ENCODE measurements at places on chromosomes 6 and 20. TPM values are rescaled to one million over a fixed set of nuclear protein-coding genes. Genes with fewer than 3 reads are reported as not detected.

MMP24 gene
- 0.17 TPM for total RNA-seq

ABHD16B gene
- total RNA-seq, result not detected

MPIG6B gene
- total RNA-seq, result not detected

RSPH4A gene
- 0.17 TPM for total RNA-seq

PTPRK gene
- total RNA-seq, result 75.5 TPM

GRCh38 chr6:23713211-23713610 lies 412.8 kb upstream of the NRSN1 start:
- DNase-seq, result no peak

- DNase-seq, result no peak
Observed at GRCh38 chr20:21232546-21233280, 70.4 kb upstream of the XRN2 start.

DNA sequence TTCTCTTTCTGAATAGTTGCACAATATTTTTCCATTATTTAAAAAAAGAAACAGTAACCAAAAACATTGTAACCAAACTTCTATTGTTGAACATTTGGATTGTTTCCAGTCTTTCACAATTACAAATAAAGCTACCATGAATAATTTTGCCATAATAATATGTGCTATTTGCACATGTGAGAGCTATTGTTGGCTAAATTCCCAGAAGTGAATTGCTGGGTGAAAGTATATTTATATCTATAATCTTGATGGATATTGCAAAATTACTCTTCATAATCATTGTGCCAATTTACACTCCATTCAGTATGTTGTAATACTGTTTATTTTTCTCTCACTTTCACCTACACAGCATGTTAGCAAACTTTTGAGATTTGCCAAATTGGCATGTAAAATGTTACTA lies 36.6 kb upstream of the SLC22A16 start:
- peak; percentile 92 for DNase-seq

- peak; percentile 44 for DNase-seq
Observed at GRCh38 chr20:36435592-36436541, 105.5 kb upstream of the MYL9 start.

GRCh38 chr6:149056777-149057463 lies 260.6 kb upstream of the TAB2 start:
- DNase-seq, result no peak

- DNase-seq, result no peak
Observed at GRCh38 chr6:149453597-149454345, 31.0 kb downstream of the ZC3H12D start.

DNA sequence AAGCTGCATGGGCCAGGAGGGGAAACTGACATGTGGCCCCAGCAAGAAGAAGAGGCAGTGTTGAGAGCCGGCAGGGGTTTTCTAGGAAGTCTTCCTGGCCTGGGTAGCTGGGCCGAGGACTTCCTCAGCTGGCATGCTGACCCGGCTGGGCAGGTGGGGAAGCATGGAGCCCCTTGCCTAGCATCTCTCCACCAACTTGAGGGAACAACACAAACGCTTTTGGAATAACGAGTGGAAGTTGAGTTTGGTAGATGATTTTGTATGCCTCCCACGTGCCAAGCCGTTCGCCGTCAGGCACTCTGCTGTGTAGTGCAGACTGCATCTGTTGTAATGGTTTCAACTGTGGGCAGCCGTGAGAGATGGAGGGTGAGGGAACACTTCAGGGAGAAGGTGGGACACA lies 7.3 kb downstream of the TMEM181 start:
- no peak for DNase-seq

DNA sequence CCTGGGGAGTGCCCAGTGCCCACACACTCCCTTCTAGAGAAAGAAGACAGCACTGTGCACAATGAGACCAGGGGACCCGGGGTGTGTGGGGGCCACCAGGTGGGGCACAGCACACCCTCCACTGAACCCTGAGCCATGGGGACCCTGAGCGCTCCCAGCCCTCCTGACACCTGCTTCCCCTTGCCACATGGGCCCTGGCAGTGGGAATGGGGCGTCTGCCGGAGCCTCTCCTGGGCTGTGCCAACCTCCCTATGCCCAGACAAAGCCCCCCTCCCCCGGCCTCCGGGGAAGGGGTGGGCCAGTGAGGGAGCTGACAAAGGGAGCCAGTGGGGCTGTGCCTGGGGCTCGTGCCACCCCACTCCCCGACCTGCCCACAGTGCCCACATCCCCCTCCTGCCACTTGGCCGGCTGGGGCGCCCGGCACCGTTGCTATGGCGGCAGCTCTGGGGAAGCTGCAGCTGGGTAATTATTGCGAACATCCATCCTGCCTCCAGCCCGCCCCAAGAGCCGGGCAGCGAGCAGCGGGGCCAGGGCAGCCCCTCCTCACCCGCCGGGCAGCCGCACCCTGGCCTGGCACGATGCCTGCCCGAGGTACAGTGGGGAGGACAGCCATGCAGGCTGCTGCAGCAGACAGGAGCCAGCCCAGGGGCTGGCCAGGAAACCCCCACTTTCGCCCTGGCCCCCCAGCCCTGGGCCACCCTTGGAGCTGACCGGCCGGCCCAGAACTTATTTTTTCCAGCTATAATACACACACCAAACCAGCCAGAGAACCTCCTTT lies 41.9 kb upstream of the NOL4L start:
- DNase-seq, result no peak

DNA sequence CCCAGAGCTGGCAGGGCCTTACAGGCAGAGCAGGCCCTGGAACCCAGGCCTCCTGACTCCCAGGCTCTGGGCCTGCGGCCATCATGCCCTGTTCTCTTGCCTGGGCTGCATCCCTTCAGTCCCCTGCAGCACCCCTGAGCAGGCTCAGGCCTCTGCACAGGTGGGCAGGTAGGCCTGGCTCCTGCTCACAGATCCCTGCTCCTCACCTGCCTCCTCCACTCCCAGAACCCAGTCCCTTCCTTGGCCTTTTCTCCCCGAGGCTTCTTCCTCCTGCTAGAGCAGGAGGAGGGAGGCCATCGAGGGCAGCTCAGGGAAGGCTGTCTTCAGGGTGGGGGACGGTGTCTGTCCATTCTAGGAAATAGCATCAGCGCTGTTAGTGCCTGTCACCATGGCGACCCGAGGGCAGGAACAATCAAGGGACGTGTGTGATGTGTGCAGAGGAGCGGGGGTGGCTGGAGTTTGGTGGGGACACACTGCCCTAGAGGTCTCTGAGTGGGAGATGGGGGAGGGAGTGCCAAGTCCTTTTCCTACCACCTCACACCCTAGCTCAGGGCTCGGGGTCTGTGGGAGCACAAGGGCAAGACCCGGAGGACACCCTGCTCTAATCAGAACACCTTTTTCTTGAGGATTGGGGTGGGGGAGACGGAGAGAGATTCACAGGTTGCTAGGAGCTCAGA lies 26.6 kb downstream of the GLP1R start:
- DNase-seq, result no peak

DNA sequence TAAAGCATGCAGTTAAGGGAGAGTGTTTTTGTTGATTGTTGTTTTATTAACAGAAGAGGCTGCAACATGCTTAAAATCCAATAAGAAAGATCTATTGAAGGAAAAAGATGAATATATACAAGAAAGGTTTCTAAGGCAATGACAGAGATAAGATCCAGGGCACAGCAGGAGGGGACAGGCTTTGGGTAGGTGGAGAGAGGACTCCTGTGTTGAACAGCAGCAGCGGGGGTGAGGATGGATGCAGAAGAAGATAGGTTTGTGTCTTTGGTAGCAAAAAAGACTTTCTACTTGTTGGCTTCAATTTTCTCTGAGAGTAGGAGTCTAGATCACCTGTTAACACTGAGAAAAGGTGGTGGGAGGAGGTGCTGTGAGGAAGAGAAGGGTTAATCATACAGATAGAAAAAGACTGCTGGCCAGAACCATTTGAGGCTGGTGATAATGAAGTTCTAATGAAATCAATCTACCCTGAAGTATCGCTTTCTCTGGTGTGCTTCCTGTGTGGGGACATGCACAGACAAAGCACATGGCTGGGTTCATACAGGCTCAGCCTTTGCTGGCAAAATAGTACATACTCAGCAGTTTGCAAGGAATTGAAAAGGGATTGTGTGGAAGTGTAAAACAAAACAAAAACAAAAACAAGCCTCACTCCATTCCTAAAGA lies 17.2 kb upstream of the DST start:
- no peak for DNase-seq

DNA sequence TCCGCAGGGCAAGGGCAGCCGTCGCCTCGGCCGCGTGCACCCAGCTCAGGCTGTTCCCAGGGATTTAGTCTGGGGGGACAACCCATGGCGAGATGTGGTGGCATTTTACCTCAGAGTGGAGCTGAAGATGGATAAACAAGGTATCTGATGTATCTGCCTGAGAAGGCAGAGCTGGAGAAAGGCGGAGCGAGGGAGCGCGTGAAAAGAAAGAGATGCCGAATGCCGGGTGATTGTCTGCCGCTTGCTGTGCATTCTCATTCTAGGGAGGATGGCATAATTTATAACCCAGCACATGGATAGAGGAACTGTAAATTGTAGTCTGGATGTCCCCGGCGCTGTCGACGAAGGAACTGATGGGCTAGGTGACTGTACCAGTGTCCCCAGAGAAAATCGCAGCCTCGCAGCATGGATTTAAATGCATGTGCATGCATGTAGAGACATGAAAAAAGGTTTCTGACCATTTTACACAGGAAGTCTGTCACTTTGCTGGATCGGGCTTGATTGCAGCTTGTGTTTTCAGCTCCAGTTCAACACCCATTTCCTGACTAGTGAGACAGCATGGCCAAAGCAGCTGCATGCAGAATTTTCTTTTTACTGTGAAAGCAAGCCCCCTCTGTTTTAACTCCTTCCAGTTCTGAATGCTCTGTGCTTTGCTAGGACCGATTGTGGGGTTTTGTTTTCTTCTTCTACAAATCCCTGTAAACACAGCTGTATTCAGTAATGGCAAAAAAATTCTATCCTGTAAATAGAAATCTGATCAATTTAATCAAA lies 149.7 kb downstream of the PRL start:
- peak; percentile 19 for DNase-seq

DNA sequence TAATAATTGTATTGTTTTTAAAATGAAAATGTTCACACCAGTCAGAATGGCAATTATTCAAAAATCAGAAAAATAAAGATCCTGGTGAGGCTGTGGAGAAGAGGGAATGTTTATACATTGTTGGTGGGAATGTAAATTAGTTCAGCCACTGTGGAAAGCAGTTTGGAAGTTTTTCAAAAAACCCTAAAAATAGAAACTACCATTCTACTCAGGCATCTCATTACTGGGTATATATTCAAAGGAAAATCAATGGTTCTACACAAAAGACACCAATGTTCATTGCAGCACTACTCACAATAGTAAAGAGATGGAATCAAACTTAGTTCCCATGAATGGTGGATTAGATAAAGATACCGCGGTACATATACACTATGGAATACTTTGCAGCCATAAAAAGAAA lies 461.5 kb upstream of the ADGRB3 start:
- no peak for DNase-seq

- no peak for DNase-seq
Observed at GRCh38 chr20:49833483-49833882, 20.9 kb downstream of the SLC9A8 start.

DNA sequence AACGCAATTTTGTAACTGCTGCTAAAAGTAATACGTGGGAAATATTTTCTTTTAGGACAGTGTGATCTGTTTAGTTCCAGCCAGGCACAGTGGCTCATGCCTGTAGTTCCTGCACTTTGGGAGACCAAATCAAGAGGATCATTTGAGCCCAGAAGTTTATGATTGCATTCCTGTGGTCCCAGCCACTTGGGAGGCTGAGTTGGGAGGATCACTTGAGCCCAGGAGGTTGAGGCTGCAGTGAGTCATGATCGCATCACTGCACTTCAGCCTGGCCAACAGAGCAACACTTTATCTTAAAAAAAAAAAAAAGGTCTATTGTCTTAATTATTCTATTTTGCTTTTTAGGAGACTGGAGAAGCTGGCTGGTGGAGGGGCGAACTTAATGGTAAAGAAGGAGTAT lies 101.5 kb downstream of the CD2AP start:
- no peak for DNase-seq

DNA sequence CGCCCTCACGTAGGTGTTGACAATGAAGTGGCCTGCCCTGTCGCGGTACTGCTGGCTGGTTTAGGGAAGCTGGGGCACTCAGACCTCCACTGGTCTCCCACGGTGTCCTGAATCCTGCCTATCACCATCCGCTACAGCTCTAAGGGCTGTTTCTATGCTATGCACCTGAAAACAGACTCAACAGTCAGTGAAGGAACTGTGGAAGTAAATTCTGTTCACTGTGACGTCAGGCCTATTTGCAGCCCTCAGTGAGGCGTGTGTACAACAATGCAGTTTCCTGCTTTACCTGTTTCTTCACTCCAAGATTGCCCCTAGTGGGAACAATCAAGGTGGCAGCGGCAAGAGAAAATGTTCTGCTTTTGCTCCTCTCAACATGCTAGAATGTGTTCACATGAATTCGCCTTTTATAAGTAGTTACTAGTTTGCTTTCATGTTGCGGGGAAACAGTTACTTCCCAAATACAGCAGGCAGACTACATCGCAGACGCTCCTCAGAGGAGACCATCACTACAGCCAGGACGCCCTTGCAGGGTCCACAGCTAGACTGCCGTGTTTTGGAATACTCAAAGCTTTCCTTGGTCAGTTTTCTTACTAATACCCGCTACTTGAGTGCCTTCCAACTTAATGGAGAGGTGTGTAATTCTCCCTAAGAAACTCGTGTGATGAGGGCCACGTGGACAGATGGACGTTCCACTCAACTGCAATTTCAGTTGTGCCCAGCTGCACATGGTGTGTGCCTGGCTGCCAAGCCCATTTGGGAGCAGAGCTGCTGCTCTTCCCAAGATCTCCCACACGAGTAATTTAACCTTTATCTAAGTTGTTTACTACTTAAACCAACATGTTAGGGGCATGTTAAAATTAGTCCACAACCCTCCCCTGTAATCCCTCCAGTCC lies 25.4 kb downstream of the DIDO1 start:
- DNase-seq, result no peak

- DNase-seq, result no peak
Observed at GRCh38 chr6:147479857-147480256, 28.6 kb upstream of the SAMD5 start.

DNA sequence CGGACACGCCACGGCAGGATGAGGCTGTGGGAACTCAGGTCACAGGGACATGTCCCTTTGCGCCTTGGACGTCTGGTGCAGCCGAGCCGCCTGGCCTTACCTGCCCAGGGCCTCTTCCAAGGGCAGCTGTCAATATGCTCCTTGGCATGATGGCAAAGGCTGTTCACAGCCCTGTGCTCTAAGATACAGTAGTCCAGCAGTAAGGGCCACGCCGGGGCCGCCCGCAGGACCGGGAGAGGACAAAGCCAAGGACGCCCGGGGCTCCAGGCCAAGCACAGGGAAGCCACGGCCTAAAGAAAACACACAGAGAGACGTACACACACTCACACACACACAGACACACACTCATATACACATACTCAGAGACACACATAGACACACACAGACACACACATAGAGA lies 13.0 kb downstream of the FOXF2 start:
- no peak for DNase-seq

DNA sequence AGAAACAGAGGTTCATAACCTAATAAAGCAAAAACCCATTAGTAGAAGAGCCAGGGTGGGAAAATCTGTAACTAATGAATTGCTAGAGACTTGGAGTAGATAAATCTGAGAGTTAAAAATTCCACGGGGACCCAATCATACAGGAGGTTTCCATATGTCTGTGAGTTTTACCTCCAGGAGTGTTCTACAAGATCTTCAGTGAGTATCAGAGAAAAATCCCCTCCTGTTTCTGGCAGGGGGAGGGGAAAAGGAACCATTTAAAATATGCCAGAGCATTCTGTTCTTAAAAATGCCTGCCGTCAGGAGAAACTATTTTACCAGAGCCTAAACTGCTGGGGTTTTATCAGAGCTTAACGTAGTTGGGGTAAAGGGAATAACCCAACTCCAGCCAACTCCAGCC lies 54.0 kb upstream of the PLN start:
- DNase-seq, result no peak

- DNase-seq, result no peak
Observed at GRCh38 chr6:39876826-39877225, 57.4 kb downstream of the MOCS1 start.
